ENCODE measurements at places on chromosomes 12 and 14. TPM values are rescaled to one million over a fixed set of nuclear protein-coding genes. Genes with fewer than 3 reads are reported as not detected.

LMBR1L gene
- 16.6 TPM for total RNA-seq

ZDHHC22 gene
- total RNA-seq: 0.29 TPM

SOX5 gene
- total RNA-seq: not detected

HPD gene
- total RNA-seq: 2.0 TPM

LRRC10 gene
- total RNA-seq: not detected

ABCB9 gene
- total RNA-seq: 11.2 TPM

SOAT2 gene
- total RNA-seq: 0.30 TPM

PPP2R5C gene
- total RNA-seq: 62.2 TPM

CLEC9A gene
- total RNA-seq: not detected

TMEM19 gene
- total RNA-seq: 32.8 TPM

PIWIL1 gene
- 0.05 TPM for total RNA-seq

RND1 gene
- 3.1 TPM for total RNA-seq

ADAM21 gene
- not detected for total RNA-seq

P2RX2 gene
- total RNA-seq: not detected

NABP2 gene
- total RNA-seq: 59.8 TPM

NPAS3 gene
- total RNA-seq: not detected

KRT83 gene
- total RNA-seq: 5.3 TPM

ASPG gene
- 0.15 TPM for total RNA-seq

PRB2 gene
- total RNA-seq: not detected

PLA2G1B gene
- total RNA-seq: not detected

CLEC4C gene
- not detected for total RNA-seq

IAPP gene
- total RNA-seq: not detected

KRT75 gene
- 0.11 TPM for total RNA-seq

PIK3C2G gene
- not detected for total RNA-seq

TAS2R42 gene
- not detected for total RNA-seq

EIF2S3B gene
- 0.36 TPM for total RNA-seq

ZCCHC8 gene
- total RNA-seq: 22.3 TPM

TMEM119 gene
- total RNA-seq: not detected

LRP1 gene
- total RNA-seq: 15.9 TPM

MMP14 gene
- total RNA-seq: 0.51 TPM

CCDC38 gene
- total RNA-seq: 0.09 TPM

SLC25A47 gene
- total RNA-seq: not detected

DPPA3 gene
- not detected for total RNA-seq

LRTM2 gene
- not detected for total RNA-seq

FOXN4 gene
- total RNA-seq: 0.04 TPM

BDKRB2 gene
- 1.0 TPM for total RNA-seq

DACT1 gene
- total RNA-seq: 0.74 TPM
